ENCODE measurements at places on chromosomes 3 and 15.

DNA sequence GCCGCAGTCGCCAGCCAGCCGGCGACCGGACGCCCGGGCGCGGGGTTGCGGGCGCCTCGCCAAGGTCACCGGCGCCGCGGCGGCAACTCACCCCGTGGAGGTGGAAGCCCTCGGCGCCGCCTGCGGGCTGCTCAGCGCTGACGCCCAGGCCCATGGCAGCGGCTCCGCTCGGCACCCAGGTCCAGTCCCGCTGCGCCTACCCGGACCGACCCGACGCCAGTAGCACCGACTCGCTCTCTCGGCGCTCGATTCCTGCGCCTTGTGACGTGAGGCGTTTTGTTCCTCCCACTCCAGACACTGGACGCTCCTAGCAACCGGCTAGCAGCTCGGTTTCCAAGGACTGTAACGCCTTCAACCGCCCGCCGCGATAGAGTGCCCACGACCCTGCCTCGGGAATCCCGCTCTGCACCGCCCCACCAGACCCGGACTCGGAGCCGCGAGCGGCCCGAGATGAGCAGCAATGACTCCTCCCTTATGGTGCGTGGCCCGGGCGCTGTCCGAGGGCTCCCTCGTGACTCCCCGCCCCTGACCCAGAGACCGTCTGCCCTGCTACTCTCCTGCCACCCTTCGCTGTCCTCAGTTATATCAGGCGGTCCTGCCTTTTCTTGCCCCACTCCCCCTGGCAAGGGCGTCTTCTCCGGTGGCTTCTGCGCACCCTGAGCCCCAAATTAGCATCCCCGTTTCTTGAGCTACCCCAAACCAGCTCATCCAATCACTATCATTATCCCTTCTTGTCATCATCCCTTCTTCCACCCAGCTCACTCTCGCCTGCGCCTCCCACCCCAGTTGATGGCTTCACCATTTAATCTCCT is at the start of the genes GORASP1 and TTC21A:
TSS of gene GORASP1 (minus strand) at position 240 of the 812 bp plus-strand sequence. CDS start at position 154, 86 bp downstream.
TSS of gene TTC21A (plus strand) at position 293 of the 812 bp plus-strand sequence. CDS start at position 451, 158 bp downstream.
- peak; percentile 88 for DNase-seq

- no peak for DNase-seq
Observed at GRCh38 chr3:22490747-22491146, 712.4 kb upstream of the UBE2E2 start.

GRCh38 chr3:12046406-12046805 is 42.2 kb downstream of the SYN2 start:
- DNase-seq = no peak

DNA sequence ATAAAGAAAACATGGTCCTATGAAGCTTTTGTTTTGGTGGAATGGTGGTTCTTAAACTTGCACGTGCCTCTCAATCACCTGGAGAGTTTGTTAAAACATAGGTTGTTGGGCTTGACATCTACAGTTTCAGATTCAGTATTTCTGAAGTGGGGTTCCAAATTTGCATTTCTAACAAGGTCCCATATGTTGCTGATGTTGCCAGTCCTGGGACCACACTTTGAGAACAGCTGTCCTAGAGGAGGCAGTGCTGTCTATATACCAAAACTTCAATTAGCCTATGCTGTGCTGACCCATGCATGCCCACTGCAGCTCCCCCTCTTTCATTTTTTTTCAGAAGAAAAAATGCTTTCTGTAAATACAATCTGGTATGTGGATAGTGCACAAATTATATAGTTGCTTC is 31.3 kb downstream of the ALCAM start:
- DNase-seq = no peak

DNA sequence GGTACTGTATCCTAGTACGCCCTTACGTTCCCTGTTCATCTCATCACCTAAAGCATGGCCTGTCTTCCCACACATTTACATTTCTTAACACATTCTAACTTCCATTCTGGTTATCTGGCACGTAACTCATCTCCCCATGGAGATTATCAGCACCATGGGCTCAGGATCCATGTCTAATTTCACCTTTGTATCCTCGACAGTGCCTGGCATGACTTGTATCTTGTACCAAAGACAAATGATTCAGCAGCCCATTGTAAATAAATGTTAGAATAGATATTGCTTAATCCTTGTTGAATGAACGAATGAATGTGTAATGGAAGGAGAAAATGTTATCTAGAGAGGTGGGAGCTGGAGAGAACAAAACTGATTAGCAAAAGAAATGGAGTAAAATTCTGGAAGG is 69.7 kb upstream of the TPM1 start:
- DNase-seq = no peak

Measured in erythroblast (primary cell).